ENCODE measurements at places on chromosomes 2 and 18. TPM values are rescaled to one million over a fixed set of nuclear protein-coding genes. Genes with fewer than 3 reads are reported as not detected.

Gene NCKAP5
- 11.1 TPM for total RNA-seq

Gene BCL2
- total RNA-seq, result 4.0 TPM

- DNase-seq, result no peak
Measured at GRCh38 chr2:159455330-159455918, 160.9 kb downstream of the BAZ2B start.

- no peak for DNase-seq
Measured at GRCh38 chr18:48218285-48219022, 190.7 kb downstream of the ZBTB7C start.

- DNase-seq, result no peak
Measured at GRCh38 chr2:25567406-25567805, 106.0 kb downstream of the DTNB start.

DNA sequence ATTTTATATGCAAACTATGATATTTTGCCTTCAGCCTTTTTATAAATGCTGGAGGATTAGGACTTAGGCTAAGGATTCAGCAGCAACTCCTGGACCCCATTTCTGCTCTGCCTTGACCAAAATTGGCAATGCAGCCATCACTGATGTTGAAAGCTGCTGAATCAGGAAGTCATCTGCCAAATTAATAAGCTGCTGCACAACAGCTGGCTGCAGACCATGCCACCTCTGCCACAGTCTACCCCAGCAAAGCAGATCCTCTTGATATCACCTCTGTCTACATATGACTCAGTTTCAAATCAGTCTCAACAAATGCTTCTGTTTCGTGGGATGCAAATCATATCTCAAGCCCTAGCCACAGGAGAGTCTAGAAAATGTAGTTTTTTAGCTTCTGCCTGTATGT is 7.1 kb upstream of the SOS1 start:
- no peak for DNase-seq

DNA sequence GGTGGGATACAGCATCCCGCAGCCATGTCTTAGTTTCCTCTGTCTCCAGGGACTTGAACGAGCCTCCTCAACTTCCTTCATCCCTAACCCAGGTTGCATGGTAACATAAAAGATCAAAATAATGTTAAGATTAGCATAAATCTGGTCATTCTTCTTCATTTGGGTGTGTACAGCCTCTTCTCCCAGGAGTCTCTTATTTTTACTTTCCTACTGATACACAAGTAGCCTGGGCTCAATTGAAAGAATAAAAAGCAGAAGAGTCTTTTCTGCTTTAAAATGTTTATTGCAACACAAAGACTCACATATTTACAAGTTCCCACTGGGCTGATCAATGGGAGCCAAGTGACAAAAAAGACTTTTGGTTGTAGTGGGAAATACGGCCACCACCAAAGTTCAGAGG is 137.9 kb upstream of the PID1 start:
- DNase-seq, result no peak

DNA sequence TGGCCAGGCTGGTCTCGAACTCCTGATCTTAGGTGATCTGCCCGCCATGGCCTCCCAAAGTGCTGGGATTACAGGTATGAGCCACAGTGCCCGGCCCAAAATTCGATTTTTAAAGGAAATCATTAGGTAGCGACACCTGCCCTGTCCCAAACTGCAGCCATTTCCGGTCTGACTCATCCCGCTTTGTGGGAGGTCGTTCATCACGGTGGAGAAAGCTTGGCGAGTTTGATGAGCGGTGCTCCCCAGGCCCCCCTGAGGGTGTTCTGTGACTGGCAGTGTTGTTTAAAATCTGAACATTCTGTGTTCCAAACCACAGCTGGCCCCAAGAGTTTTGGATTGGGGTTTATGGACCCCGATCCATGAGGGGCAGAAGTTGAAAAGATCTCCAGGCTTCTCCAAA is 53.0 kb upstream of the GLI2 start:
- no peak for DNase-seq

DNA sequence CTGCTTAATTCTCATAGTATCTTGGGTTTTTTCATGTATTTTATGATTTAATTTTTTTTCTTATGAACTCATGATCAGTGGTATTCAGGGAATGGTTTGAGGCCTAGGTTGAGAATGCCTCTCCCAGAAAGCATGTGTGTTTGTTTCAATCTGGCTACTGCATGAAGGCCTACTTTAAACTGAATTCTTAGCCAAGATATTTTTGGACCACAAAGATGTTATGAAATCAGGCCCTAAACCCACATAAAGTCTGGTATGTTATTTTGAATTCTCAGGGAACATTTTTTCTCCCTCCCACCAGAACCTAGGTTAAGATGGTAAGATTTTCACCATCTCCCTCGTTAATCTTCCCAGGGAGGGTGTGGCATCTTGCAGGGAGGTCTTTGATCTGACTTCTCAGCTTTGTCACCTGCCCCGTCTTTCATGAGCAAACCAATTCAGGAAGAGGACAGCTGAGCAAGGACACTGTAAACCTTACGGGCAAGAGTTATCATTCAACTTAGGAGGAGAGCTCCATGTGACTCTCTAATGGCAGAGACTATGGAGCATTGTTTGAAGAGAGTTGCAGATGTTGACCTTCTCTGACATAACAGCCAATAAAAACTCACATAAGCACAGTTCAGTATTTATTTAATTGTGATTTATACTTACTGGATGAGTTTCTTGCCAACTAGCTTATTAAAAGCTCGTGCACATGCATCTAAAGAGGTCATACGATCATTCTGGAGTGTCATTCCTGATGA is 21.3 kb upstream of the ACKR3 start:
- no peak for DNase-seq

DNA sequence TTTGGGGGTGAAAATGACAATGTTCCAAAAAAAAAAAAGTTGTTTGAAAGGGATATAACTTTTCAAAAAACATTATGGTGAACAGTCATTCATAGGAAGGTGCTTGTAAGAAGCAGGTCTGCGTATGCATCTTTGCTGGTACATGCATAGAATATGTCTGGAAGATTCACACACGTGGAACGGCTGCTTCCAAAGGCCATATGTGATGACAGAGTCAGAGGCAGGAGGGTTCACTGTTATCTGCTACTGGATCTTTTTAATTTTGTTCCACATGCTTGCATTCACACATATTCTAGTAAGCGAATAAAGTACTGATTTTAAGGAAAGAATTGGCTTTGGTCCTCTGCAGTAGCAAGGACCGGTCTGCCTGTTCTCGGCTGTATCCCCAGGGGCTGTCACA is 193.4 kb downstream of the SMAD7 start:
- no peak for DNase-seq

DNA sequence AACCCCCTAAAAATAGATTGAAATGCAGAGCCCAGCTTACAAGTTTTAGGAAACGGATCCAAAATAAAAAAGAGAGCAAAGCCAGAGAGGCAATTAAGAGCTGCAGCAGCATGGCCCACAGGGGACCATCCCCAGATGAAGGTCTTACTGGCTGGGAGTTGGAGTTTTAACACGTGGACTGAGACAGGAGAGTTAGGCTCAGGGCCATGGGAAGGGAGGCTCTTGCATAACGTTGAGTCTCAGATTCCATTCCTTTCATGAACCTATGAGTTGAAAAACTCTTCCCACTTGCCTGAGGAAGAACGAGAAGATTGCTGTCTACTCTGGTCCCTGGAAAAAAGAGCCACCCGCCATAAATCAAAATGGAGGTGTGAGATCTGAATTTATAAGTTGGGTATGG is 101.8 kb upstream of the NDUFV2 start:
- DNase-seq, result no peak

DNA sequence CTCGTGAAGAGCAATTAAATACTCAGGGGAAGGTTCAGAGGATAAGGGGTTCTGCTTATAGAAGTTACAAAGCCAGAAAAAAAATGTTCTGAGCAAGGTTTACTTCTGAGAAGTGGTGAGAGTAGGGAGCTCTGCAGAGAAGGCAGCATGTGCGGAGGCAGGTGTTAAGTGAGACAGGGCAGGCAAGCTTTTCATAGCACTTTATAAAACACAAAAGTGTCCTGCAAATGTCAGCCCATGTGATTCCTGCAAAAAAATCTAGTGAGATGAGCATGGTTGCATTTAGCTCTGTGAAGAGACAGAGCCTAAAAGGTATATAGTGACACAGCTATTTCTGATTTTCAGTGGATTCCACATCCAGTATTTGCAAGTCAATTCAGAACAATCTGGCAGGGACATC is 223.8 kb upstream of the SYT4 start:
- DNase-seq, result no peak
